ENCODE measurements at places on chromosomes 1 and 21. TPM values are rescaled to one million over a fixed set of nuclear protein-coding genes. Genes with fewer than 3 reads are reported as not detected.

GRCh38 chr1:209761011-209761635, 5.3 kb downstream of the TRAF3IP3 start:
- no peak for DNase-seq

BRDT gene
- total RNA-seq = not detected

GRCh38 chr1:17190010-17190995, 14.6 kb upstream of the PADI1 start:
- no peak for DNase-seq

DNA sequence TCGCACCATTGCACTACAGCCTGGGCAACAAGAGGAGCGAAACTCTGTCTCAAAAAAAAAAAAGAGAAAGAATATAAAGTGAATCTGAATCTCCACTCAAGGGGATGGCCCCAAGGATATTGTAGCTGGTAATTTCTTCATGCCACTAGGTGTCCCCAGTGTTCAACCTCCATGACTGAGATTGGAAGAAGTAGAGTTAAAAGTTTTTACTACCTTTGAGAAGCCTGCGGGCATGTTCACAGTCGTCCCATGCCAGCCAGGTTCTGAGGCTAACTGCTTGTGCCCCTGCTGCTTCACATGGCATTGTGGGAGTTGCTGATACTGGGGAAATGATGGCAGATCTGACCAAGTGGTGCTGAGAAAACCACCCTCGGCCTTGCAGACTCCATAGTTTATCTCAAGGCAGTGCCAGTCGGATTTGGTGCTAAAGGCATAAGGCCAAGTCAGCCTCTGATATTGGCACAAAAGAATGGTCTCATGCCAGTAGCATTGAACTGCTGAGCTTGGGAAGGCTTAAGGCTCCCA, 10.8 kb upstream of the SHISA4 start:
- no peak for DNase-seq

DNA sequence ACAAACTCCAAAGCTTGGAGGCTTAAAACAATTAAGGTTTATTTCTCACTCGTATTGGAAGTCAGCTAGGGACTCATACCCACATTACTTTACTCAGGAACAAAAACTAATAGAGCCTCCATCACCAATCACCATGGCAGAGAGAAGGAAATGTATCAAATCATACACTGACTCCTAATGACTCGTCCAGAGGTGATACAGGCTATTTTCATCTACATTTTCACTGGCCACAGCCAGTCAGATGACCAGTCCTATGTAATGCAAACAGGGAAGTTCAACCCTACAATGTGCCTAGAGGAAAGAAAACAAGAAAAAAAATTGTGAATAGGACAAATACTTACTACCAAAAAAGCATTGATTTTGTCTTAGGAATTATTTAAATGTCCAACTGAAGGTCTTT, 110.3 kb downstream of the SEC16B start:
- DNase-seq = no peak

DNA sequence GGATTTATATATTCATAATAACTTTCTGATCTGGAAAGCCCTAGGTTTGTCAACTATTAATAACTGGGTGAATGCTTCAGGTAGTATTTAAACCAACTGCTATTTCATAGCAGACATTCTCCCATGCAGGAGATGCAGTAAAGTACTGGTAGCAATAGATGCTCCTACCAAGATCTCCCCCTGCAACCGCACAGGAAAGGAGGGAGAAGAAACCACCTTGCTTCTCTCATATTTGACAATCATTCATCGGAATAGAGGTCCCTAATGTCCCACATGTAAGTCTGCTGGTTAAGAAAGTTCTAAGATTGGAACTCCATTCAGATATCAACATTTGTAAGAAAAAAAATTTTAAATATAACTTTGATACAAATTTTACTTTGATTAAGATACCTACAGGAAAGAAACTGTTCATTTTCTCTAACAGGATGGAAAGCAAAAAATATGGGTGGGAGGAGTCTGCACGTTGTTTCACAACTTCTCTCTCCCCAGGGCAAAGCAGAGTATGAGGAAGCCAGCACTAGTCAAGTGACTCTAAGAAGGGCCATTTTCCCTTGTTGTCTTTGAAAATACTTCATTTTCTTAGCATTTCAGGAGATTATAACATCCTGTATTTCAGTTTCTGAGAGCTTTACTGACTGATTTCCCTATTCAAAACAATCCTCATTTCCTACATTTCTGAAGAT, at the start of gene PYHIN1:
PYHIN1 (plus strand) TSS at position 498 of the 683 bp plus-strand sequence. CDS start 5,359 bp downstream, outside the sequence.
- no peak for DNase-seq

DNA sequence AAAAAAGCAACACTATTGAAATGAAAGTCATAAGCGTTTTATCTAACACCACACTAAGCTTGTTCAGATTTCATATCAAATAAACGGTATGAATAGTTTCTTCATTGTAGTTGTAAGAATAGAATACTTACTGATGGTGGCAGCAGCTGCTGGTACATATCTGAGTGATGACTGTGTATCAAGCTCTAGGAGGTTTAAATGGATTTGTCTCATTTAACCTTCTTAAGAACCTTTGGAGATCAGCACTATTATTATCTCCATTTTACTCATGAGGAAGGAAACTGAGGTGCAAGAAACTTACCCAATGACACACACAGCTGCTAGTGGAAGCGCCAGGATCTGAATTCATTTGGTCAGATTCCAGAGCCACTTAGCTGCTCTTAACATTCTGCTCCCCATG, 104.0 kb downstream of the EIF4G3 start:
- no peak for DNase-seq

DNA sequence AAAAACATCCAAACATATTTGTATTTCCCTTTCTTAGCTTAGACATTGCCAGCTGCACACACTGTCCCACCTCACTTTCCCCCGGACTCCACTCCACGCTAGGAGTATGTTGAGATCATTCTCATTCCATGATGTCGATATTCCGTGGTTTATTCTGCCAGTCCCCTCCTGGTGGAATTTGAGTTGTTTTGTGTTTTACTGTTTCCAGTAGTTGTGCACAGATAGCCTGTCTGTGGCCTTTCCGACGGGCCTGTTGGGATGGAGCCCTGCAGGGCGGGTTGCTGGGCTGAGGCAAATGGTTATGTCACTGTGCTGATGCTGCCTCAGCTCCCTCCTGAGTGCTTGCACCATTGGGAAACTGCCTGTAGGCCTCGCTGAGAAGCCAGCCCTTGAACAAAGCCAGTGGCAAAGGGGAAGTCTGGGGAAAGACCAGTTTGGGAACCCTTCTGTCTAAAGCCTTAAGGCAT, 12.8 kb downstream of the TRAPPC10 start:
- no peak for DNase-seq

- no peak for DNase-seq
These were observed 114.1 kb downstream of the RNF220 start for GRCh38 chr1:44519035-44519676.

- no peak for DNase-seq
These were observed 21.8 kb upstream of the ERRFI1 start for GRCh38 chr1:8047686-8048445.

DNA sequence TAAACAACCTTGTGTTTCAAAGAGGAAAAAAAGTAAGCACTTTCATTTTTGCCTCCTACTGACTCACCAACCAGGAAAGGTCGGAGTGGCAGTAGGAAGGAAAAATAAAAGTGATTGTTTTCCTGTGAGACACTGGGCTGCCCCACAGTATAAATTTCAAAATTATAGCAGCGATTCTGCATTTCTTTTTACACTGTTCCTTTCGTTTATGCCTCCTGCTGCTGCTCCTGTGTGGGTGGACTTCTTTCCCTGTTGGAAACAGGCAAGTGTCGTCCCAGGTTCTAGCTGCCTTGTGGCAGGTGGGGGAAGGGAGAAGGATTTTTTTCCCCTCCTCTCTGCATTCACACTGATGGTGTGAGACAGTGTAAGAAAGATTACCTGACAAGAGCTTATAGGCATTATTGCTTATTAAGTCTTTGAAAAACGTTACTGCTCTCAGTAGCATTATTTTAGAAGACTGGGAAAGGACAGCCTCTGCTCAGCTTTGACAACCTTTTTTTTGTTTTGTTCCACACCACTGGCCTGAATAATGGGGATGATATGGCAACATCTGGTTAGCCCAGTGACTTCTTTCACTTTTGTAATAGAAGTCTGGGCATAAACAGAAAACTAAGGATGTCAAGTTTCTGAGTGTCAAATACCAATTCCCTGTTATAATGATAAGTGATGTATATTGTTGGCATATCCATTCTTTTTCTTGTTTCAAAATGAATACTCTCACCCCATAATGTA, 77.9 kb downstream of the NEK7 start:
- DNase-seq = no peak

- no peak for DNase-seq
These were observed 86.2 kb downstream of the STUM start for GRCh38 chr1:226634611-226635246.

USH2A gene
- under 0.01 TPM for total RNA-seq

DNA sequence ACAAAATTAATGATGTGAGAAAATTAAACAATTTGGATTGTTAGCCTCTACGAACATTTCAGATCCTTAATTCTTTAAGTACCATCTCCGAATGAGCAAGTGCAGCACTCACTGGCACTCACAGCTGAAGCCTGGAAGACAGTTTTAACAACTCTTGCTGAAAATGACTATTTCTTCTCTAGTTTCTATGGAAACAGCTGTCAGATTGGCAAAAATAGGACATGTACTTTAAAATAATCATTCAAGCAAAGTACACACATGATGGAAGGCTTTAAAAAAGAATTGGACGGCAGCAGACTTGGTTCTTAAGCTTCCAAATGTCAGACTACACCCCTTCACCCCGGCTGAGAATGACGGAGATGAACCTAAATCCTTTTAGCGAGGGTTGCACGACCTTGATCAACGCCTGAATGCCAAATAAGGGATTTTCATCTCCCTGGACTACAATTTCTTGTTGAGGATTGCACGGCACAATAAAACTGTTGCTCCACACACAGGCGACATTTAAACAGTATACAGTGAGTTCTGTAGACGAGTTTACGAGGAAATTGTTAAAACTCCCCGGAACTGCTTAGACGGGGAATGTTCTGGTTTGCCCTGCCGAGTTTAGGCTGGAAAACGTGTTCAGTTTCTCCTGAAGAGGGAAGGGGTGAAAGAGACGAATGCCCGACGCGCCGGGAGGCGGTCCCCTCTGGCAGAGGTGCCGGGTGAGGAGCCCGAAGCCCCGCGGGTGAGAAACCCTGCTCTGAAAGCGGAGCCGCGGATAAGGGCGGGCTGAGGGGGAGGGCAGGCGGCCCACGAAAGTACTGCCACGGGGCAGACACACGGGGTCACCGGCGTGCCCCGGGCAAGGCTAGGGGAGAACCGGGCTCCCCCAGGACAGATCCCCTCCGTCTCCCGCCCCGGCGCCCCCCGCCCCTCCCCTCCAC, 671 bp downstream of the OMA1 start:
- DNase-seq = peak; percentile 47

C4BPA gene
- total RNA-seq = not detected
